ENCODE measurements at places on chromosomes 5 and 9.
A peak's percentile ranks its signal among the peaks of the same experiment; 100 is the strongest.

GRCh38 chr5:180358179-180358578 lies 5.0 kb upstream of the GFPT2 start:
- DNase-seq: no peak

GRCh38 chr5:116509483-116510244 lies 65.0 kb downstream of the SEMA6A start:
- no peak for DNase-seq

DNA sequence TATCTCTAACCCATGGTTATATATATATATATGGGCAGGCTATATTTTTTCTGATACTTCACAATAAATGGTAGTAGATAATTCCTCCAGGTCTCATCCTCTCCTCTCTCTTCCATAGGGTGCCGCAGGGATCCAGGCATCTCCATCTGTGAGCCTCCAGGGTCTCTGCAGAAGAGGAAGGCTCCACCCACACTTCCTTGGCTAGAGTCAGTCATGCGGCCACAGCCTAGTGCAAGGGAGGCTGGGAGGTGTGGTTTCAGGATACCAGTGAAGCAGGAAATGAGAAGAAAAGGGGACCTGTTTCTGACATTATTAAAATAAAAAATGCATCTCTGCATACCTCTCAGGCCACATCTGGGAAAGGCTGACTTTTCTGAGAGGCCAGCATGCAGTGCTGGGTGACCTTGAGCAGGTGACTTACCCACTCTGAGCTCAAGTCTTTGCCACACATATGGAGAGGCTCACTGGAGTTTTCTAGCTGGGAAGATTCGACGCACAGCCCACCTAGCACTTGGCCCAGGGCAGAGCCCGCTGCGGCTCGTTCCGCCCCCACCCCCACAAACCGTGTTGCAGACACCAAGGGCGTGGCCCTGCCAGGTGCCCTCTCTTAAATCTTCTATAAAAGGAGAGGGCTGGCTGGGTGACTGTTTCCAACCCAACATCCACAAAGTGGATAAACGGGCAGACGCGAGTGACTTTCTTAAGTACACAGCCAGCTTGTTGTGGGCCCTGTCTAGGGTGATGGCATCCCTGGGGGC lies 47.9 kb downstream of the OLFM1 start:
- DNase-seq: no peak

- DNase-seq: no peak
Observed at GRCh38 chr5:50667023-50667652, 701 bp downstream of the PARP8 start.

- DNase-seq: no peak
Observed at GRCh38 chr9:136782452-136782851, 8.7 kb upstream of the TMEM141 start.

- no peak for DNase-seq
Observed at GRCh38 chr5:130912088-130912487, 253.0 kb downstream of the HINT1 start.

DNA sequence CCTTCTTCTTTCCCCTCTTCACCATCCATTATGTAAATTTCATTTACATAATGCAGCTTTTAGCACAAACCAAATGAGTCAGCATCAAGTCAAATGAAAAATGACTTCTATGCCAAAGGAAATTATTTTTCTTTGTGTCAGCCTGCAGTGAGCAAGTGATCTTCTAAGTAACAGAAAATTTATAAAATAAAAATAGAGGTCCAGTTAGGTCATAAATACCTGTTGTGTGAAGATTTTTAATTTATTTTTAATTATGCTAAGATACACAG lies 16.7 kb upstream of the THG1L start:
- DNase-seq: no peak

DNA sequence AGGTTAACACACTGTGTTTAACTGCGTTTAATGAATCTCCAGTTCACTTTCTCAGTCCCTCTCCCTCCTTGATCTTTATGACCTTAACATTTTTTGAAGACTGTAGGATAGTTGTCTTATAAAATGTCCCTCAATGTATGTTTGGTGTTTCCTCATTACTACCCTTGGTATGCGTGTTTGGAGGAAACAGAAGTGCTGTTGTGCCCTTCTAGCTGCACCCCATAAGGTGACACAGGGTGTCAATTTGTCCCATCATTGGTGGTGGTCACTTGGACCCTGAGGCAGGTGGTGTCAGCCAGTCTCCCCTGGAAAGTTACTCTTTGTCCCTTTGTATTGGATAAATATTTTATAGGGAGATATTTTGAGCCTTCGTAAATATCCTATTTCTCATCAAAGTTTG lies 52.3 kb downstream of the RAD23B start:
- DNase-seq: no peak

GRCh38 chr5:117872798-117873368 lies 1115.5 kb downstream of the DTWD2 start:
- no peak for DNase-seq

DNA sequence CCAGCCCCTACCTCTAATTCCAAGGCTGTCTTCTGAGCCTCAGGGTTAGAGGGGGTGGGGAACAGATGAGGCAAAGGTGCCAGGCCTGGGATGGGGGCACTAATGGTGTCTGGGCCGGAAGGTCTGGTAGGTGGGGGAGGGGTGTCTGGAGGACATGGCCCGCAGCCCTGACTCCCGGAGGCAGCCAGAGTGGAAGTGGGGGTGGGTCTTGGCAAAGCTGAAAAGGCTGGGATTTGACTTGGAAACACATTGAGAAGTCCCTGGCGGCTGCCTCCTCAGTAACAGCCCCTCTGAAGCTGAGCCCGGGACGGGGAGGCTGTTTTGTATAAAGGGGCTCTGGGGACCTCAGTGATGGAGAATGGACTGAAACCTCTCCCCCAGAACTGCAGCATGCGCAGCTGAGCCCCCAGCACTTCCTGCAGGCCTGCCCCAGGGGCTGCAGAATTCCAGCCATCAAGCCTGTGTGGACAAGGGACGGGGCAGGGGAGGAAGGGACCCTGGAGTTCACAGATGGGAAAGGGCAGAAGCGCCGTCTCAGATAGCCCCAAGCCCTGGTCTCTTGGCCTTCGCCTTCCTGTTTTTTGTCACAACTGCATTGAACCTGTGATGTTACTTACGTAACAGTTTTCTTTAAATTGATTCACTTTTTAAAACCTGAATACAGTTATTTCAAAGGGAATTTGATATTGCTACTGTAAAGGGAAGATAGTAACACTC lies 49.3 kb upstream of the SYNPO start:
- no peak for DNase-seq

DNA sequence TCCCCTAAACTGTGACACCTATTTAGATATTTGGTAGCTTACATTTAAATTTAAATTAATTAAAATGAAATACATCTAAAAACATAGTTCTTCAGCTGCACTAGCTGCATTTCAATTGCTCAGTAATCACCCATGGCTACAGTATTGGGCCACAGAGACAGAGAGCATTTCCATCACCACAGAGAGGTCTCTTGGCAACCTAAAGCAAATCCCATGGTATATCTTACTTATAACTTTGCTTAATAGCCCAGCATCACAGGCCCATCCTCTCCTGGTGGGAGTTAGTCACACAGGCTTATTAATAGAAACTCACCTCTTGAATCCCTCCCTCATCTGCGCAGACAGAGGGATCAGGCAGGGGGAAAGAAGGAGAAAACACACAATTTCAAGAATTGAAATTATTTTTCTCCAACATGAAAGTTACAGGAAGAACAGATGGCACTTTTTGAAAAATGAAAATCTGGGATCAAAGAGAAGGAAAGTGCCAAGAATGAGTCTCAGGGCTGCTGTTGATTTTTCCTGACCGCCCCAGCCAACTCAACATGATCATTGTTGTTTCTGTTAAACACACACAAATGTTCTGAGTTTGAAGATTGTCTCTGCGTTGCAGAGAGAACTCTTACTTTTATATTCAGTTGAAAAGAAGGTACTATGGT lies 144.6 kb downstream of the CMYA5 start:
- no peak for DNase-seq

DNA sequence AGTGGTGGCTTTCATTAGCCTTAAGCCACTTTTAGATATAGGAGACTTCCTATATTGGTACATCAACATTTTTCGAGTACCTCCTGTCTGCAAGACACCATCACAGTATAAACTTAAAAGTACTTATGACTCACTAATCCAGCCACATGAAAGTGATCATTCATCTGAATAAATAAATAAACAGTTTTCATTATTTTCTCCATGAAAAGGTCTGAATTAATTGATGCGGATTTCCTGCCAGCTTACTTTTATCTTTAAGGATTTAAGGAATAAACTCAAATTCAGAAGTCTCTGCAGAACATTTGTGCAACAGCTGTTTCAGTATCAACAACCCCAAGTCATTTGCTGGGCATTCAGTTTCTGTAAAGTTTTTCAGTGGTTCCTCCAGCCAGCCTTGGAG lies 4.0 kb downstream of the SAP30L start:
- DNase-seq: no peak

GRCh38 chr9:129080298-129080600 lies 662 bp upstream of the DOLPP1 start:
- no peak for DNase-seq

GRCh38 chr5:124395926-124396325 lies 350.5 kb downstream of the ZNF608 start:
- DNase-seq: no peak

- DNase-seq: no peak
Observed at GRCh38 chr9:135551031-135551430, 5.1 kb downstream of the OBP2A start.

- peak; percentile 3 for DNase-seq
Observed at GRCh38 chr5:141260458-141261237, 15.5 kb downstream of the PCDHB15 start.

GRCh38 chr5:96121364-96121763 lies 159.7 kb upstream of the ELL2 start:
- no peak for DNase-seq

GRCh38 chr9:101618698-101619097 lies 23.9 kb upstream of the PPP3R2 start:
- no peak for DNase-seq

DNA sequence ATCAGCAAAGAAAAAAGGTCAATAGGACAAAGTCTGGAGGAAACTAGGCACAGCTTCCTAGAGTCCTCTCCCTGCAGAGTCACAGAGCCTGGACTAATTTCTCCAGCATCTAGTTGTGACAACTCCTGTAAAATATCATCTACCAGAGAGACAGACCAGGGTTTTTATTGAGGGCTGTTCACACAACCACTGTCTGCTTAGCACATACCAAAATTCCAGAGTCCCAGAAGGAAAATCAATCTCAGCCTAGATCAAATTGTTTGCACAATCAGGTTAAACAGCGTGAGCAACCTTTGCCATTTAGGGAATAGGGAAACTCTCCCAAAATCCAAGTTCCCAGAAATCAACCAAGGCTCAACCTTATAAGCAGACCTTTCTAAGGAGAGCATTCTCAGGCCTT lies 190.3 kb downstream of the SYK start:
- DNase-seq: no peak

GRCh38 chr9:83023151-83023550 lies 39.8 kb downstream of the RASEF start:
- no peak for DNase-seq

GRCh38 chr5:122586351-122586750 lies 188.5 kb upstream of the SNX2 start:
- no peak for DNase-seq

GRCh38 chr5:116939641-116940040 lies 365.0 kb upstream of the SEMA6A start:
- no peak for DNase-seq

DNA sequence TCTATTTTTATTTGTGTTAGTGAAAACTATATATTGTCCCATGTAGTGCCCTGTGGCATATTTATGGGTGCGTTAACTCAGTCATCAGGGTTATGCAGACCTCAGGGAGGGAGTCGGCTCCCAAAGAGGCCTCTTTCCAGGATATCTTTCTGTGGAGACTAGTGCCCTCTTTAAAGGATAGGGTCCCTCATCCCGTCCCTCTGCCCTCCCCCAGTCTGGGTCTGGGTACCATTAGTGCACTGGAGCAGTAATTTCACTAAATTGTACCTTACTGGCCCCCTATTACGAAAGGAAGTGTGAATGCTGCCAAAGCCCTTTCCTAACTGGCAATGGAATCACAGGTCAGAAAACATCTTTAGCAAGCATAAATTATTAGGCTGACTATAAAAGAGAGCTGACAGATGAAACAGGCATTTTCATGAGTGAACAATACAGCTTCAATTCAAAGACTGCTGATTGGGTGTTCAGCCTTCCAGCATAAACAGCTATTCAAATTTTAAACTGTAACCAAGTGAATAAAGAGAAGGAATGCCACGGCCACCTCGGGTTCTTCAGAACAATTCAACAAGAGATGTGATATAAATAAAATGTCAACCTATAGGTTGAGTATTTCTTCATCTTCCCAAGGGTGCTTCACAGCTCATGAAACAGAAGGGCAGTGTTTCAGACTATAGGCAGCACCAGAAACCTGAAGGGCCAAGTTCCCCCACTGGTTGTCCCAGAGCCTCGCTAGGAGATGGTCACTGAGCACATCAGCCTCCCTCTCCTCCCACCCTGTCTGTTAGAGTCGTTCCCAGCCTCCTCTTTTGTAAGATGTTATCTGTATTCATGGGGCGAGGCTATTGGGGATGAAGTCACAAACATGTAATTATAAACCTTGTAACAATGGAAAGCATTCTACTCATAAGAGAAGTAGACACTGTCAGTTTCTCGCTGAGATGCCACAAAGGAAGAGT lies 318.7 kb downstream of the TMEM161B start:
- no peak for DNase-seq

DNA sequence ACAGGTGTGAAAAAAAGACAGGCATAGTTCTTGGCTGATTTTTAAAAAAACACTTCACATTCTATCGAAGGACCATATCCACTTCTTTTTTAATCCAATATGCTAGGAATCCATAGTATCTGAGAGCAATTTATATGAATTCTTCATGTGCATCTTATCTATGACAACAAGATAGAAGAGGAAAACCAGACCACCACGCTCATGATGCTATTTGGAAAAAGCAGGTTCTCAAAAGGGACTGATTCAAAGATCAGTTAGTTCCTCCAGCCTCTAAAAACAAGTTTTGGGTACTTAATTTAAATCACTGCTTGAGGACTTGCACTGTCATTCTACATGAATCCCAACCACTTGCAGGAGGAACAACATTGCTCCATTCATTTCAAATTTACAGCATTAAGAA lies 6.3 kb downstream of the MEF2C start:
- no peak for DNase-seq

DNA sequence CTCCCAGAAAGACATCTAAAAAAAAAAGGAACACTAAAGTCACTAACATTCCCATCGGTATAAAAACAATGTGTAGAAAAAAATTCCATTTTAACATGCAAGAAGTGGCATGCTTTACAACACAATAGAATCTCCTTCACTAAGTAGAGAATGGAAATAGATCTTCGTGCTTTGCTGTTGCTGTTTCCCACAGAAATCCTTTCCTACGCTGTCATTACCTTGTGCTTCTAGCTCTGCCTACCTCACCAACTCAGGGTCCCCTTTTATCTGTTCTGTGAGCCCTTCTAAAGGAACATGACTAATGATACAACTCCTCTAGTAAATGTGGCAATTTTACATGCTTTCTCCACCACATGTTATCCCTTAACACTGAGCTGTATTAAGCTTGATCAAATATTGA lies 202.9 kb downstream of the MCTP1 start:
- DNase-seq: peak; percentile 24
